Heart left ventricle (tissue), 16 donors: ENCODE measurements at places on chromosomes 5 and 9.
A peak's percentile ranks its signal among the peaks of the same experiment; 100 is the strongest.

- no peak for DNase-seq
Measured at GRCh38 chr9:129352146-129352865, 174.2 kb upstream of the IER5L start.

DNA sequence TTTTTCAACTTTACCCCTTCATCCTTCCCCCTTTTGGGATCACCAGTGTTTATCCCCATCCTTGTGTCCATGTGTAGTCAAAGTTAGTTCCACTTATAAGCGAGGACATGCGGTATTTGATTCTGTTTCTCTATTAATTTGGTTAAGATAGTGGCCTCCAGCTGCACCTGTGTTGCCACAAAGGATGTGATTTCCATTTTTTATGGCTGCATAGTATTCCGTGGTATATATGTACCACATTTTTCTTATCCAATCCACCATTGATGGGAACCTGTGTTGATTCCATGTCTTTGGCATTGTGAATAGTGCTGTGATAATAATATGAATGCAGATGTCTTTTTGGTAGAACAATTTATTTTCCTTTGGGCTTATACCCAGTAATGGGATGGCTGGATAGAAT is 252.4 kb downstream of the ARRDC3 start:
- DNase-seq: no peak

GRCh38 chr9:130660683-130661450 is 3.5 kb upstream of the PRDM12 start:
- DNase-seq: no peak

- peak; percentile 90 for DNase-seq
Measured at GRCh38 chr9:14993061-14993800, 83.0 kb upstream of the FREM1 start.

DNA sequence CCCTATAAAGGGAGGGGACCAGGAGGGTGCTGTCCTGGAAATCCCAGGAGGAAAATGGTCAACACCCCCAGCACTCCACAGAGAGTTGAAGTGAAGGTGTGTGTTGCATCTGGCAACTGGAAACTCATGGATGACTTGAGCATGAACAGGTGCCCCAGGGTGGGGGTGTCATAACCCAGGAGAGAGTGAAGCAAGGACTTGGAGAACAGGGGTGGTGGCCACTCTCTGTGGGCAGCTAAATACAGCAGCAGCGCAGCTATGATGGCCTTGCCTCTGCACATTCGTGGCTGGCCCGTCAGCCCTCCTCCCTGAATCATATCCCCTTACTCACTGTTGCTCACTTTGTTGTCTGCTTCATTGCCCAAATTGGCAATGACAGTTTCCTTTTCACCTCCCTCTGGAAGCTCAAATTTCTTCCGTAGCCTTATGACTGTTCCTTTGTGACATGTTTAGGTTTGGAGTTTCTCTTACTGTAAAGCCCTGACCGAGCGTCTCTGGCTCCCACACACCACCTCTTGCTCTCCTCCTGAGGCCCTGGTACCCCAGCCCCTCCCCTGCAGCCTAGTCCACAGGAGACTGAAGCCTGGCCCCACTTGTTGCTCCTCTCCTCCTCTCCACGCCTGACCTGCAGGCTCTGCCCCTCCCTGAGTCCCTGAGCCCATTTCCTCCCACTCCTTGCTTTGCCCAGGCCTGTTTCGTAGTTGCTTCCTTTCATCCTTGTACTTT is 185.8 kb downstream of the CD180 start:
- DNase-seq: no peak

- DNase-seq: no peak
Measured at GRCh38 chr9:133763272-133764183, 25.4 kb upstream of the SARDH start.

GRCh38 chr9:136750526-136750925 is 2.2 kb upstream of the LCN6 start:
- DNase-seq: no peak

DNA sequence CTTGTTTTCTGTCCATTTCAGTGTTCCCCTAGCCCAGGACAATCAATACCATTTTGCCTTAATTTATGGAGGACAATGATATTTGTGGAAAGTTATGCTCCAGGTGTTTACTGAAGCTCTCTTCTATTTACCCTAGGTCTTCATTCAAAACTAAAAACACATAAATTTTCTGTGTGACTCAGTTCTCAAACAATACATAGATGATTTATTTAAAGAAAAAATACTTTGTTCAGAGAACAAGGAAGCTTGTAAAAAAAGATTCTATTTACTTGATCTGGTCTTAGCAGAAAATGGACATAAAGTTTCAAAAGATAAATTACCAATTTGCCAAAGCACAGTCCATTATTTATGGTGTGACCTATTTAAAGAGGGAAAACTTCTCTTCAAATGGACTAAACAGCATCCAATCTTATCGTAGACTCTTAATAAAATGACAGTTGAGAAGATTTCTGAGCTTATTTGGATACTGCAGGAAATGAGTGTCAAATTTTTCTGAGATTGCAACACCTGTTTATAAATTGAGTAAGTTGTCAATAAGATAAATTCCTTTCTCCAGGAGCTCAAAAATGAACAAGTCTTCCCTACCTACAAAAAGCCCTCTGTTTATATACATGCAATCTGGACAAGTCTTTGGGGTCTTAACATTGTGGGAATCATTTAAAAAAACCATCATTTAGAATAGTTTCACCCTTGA is 627.2 kb downstream of the PSAT1 start:
- no peak for DNase-seq

GRCh38 chr5:78666041-78666444 is 17.5 kb upstream of the LHFPL2 start:
- no peak for DNase-seq

DNA sequence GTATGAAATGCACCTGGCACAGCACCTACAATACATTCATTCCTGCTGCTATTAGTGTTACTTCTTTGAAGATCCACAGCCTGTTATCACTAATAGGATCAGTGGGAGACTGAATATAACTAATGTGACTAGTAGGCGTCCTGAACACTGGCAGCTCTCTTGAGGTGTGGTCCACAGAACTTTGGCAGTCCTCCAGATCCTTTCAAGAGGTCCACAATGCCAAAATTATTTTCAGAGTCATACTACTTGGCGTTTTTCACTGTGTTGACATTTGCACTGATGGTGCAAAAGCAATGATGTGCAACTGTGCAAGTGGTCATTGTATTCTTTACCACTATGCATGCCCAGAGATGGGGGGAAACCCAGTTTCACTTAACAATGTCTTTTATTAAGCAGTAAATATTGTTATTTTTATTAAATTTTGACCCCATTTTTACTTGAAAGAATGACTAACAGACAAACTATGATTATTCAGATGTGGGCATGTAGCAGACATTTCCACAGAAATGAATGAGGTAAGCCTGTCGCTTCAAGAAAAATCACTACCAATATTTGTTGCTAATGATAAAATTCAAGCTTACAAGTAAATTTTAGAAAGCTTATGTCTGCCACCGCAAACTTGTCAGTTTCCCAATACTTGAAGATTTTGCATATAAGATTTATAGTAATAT is 48.9 kb downstream of the ADRB2 start:
- DNase-seq: no peak

GRCh38 chr5:55234121-55234700 is 803 bp upstream of the CCNO start:
- DNase-seq: no peak

GRCh38 chr9:36742264-36742663 is 169.6 kb downstream of the MELK start:
- no peak for DNase-seq

DNA sequence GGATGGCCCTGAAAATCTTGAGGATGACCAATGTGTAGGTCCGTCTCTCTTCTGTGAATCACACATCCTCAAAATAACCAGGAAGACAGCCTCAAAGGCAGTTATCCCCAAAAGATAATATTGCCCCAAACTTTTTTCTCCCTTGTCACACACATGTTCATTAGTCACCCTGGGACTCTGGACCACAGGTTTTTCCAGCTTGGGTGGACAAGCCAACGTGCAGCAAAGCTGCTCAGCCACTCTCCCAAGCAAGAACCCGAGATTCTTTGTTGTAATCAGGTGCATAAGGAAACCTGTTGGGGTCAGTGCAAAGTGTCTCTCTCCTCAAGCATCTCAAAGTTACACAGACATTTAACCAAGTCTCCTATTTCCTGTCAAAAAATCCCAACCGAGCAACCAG is 196.6 kb downstream of the GNA14 start:
- no peak for DNase-seq

DNA sequence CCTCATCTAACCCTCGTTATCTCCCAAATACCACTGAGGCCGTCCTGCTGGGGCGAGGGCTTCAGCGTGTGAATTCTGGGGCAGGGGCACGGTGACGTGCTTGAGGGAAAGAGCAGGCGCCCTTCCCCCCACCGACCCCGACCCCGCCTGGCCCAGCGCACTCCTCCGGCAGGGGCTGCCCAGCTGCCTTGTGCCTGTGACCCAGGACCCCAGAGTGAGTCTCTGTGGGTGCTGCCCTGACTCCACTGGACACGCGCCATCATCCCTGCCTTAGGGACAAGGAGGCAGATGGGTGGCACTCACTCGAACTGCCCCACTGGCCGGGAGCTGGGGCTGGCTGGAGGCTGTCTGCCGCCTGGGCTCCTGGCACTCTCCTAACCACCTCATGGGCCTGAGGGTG is 136.2 kb upstream of the LPCAT1 start:
- no peak for DNase-seq

DNA sequence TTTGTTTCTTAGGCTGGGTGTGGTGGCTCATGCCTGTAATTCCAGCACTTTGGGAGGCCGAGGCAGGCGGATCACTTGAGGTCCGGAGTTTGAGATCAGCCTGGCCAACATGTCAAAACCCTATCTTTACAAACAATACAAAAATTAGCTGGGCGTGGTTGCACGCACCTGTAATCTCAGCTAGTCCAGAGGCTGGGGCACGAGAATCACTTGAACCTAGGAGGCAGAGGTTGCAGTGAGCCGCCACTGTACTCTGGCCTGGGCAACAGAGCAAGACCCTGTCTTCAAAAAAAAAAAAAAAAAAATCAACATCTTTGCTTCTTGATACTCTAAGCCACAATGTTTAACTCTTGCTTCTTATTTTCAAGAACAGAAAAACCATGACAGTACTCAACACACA is 16.1 kb downstream of the UBAP2 start:
- no peak for DNase-seq

- DNase-seq: no peak
Measured at GRCh38 chr5:120792477-120792876, 328.4 kb downstream of the PRR16 start.

DNA sequence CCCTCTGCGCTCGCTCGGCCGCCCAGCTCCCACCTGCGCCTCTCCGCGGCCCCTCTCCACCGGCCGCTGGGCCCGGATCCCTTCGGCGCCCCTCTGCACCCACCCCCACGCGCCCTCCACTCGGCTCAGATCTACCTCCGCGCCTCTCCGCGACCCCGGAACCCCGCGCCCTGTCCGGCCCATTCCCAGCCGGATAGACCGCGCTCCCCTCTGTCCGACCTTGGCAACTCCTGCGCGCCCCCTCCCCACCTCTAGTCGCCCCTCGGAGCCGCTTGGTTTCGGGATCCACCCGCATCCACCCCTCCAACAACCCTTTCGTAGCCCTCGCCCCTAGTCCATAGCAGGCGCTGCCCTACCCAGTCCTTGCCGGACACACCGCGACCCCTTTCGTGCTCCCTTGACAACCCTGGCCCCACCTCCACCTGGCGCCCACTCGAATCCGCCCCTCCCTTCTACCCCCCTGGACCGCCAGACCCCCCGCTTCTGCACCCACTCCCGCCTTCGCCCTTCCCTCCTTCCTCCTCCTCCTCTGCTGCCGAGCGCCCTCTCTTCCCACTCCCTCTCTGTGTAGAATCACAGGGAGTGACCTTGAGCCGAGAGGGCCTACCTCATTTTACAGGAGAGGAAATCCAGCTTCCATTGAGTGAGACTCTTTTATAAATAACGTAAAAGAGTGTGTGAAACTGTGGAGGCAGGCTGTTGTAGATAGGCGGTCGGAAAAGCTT is 525 bp upstream of the AK3 start:
- peak; percentile 58 for DNase-seq

GRCh38 chr5:139458580-139459407 is 3.7 kb downstream of the ECSCR start:
- no peak for DNase-seq

DNA sequence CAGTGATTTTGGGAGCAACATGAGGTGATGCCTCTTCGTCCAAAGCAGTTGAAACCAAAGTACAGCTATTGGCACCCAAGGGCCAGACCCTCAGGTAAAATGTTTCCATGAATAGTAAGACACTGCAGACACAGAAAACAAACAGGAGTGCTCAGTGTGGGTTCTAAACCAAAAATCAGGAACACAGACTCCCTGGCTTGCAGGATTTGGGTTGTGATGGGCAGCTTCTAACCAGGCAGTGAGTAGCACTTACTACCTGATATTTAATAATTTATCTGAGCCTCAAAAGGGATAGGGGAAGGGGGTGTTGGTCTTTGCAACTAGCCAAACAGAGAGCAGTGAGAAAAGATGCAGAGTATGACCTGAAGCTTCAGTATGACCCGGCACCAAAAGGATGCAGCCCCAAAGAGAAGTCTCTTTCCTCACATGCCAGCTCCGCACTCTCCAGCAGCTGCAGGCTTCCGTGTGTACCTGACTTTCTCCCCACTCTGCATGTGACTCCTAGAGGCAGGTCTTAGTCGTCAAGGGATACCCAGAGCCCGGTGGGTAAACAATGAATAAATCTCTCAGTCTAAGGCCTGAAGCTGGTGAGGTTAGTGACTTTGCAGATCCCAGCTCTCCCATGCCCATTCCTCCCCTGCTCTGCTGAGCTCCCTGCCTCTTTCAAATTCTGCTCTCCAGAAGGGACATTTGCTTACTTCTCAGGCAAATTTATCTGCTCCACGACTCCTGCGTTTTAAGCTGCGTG is 105.4 kb upstream of the SPOCK1 start:
- no peak for DNase-seq

- no peak for DNase-seq
Measured at GRCh38 chr5:87081016-87081415, 186.7 kb upstream of the RASA1 start.

DNA sequence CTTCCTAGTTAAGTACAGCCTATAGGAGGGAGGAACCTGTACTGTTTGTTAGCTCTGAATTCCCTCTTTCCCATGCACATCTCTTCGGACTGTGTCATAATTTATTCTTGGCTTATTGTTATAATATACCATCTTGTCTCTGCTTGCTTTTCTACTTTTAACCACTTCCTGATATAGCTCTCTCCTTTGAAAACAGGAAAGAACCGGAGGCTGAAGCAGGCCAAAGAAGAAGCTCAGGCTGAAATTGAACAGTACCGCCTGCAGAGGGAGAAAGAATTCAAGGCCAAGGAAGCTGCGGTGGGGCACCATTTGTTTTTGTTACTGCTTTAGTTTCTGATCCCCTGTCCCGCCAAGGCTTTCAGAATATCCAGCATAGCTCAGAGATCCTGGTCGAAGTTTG is 4.8 kb downstream of the ATP6V1G1 start:
- no peak for DNase-seq

GRCh38 chr5:81980160-81980559 is 8.3 kb downstream of the ATG10 start:
- DNase-seq: no peak

GRCh38 chr9:95342571-95342970 is 25.1 kb upstream of the FANCC start:
- DNase-seq: no peak

DNA sequence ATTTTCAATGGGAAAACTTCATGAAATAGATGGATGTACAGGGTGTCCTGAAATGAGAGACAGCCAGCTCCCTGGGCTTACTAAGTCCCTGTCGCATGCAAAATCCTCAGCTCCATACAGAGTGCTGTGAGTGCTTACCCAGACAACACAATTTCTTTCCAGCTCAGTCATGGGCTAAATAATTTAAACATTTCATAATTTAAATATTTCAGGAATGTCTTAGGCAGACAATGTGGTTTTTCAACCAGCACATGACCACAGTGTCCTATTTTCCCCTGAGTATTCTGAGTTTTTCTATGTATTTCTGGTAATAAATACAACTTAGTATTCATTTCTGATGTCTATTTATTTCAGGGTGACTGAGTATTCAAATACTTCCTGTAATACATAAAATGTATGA is 188.5 kb upstream of the SNX2 start:
- no peak for DNase-seq
